ENCODE measurements at places on chromosomes 12 and 14.
A peak's percentile ranks its signal among the peaks of the same experiment; 100 is the strongest.

- DNase-seq: no peak
Measured at GRCh38 chr12:52844386-52844785, 4.4 kb downstream of the KRT78 start.

- DNase-seq: no peak
Measured at GRCh38 chr14:67512463-67513310, 20.4 kb upstream of the PLEKHH1 start.

GRCh38 chr14:103545915-103546651 is 16.4 kb downstream of the BAG5 start:
- peak; percentile 14 for DNase-seq

- DNase-seq: peak; percentile 35
Measured at GRCh38 chr12:13000925-13001774, 1.1 kb upstream of the HEBP1 start.

GRCh38 chr12:112543751-112544150 is 125.0 kb downstream of the PTPN11 start:
- no peak for DNase-seq

GRCh38 chr12:65892841-65893251 is 68.6 kb downstream of the HMGA2 start:
- DNase-seq: no peak

DNA sequence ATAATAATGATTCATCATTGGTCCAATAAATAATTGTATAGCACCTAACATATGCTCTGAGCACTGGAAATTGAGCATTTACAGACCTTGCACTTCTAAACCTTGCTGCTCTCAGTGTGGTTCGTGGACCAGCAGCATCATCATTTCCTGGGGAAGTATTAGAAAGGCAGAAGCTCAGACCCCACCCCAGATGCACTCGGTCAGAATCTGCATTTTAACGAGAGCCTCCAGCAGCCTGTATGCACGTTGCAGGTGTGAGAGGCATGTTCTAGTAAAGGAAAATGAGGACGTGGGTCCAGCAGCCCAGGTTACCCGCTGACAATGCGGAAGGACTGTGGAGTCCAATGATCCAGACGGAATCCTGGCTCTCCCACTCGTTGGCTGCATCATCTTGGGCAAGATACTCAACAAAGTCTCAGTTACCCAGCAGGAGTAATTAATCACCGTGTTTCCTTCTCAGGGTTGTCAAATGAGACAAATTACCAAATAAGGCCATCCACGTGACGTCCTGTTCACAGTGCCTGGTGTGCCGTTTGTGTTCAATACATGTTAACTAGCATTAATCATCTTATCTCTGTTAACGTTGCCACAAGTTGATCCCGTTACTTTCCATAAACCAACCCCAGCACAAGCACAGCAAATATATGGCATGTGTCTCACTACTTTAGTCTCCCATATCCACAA is 49.2 kb upstream of the CCND2 start:
- DNase-seq: no peak

DNA sequence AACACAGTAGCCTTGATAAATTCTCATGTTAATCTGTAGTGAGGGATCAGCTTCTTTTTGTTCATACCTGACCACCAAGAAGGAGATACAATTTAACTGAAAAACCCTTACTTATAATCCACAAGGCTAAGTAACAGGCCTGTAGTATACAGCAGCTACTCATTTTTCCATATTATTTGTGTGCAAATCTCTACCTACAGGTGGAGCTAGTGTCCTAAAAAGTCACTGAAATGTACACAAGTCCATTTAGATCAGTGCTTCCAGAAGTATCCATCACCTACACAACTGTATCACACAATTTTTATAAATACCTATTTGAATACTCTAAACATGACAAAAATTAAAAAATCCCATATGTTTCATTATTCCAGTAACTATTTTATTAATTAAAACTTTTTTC is 173.2 kb downstream of the SLC35F4 start:
- DNase-seq: no peak

DNA sequence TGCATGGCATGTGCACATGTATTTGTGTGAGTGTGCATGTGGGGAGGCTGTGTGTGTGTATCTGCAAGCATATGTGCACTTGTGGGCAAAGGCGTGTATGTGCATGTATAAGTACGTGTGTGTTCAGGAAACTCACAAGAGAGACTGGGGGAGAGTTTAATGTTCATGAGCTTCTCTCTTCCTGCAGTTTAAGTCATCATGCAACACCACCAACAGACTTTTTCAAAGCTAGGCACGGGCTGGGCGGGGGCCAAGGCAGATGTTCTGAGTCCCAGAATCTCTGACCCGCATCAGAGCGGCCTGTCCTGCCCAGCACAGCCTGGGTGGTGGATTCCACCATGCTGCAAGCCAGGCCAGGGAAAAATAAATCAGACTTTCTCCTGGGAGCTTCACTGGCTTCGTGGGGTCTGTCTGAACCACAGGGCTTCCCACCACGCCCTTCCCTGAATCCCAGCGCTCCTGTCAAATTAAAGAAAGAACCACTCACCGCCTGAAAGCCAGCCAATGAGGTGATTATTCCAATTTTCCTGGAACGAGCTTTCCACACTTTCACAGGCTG is 75.7 kb downstream of the PITPNM2 start:
- no peak for DNase-seq

GRCh38 chr14:90644882-90645281 is 171.3 kb downstream of the TTC7B start:
- DNase-seq: no peak

GRCh38 chr14:39582028-39582654 is 149.9 kb upstream of the FBXO33 start:
- DNase-seq: no peak

- DNase-seq: no peak
Measured at GRCh38 chr12:21613931-21614330, 9.3 kb upstream of the GYS2 start.
